ENCODE measurements at places on chromosomes 12 and 14. TPM values are rescaled to one million over a fixed set of nuclear protein-coding genes. Genes with fewer than 3 reads are reported as not detected.

DNA sequence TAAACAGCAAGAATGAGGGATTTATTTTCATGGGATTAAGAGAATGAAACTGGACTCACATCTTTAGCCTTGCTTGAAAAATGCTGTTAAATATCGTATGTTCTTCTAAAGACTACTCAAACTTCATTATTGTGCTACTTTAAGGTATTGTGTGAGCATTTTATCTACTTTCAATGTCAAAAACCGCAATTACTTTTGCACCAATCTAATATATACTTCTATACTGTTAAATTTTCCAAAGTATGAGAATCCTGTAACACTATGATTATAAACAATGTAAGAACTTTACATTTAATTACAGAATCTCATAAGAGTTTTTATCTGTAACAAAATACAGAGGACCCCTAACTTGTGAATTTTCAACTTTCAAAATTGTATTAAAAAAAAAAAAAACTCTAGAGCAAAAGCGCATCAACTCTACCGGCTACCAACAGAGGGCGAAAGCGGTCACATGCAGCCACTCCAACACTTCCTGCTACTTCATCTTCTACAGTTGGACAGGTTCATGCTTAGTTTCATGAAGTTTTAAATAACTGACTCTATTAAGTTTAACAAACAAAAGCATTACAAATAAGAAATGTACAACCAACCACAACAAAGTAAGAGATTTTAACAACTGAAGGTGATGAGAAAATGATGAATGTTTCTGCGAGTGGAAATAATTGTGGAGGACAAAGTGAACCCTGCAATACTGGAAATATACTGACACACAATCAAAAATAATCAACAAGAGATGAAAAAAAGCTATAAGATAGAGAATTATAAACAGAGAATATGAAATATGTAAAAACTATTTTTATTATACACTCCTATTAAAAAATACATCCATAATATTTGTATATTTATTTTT, 210.9 kb downstream of the MED13L start:
- no peak for DNase-seq

DNA sequence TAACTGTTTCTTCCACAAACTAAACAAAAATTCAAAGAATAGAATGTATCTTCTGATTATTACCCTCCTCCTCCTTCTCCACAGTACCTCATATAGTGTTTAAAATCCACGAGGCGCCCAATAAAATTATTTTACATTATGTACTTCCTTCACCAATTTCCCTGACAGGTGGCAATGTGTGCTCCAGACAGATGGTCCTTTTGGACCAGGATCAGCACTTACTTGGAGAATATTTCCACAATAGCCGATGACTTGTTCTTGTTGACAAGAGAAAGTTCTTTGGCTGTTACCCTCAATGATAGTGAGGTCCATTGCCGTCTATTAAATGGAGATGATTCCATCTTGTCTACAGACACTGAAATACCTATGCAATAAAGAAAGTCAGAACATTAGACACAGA, 34.9 kb downstream of the LIMA1 start:
- no peak for DNase-seq

GRCh38 chr14:33986804-33987203, 35.9 kb upstream of the EGLN3 start:
- no peak for DNase-seq

GRCh38 chr12:101925361-101925760, 48.0 kb downstream of the DRAM1 start:
- no peak for DNase-seq

- DNase-seq: no peak
These were observed 197.0 kb downstream of the ACSS3 start for GRCh38 chr12:81274637-81275529.

Gene NDUFA9
- polyA plus RNA-seq: 92.2 TPM

Gene LTBR
- polyA plus RNA-seq: 37.2 TPM

Gene CCDC91
- 20.6 TPM for polyA plus RNA-seq
